ENCODE measurements at places on chromosomes 12 and 14.

DNA sequence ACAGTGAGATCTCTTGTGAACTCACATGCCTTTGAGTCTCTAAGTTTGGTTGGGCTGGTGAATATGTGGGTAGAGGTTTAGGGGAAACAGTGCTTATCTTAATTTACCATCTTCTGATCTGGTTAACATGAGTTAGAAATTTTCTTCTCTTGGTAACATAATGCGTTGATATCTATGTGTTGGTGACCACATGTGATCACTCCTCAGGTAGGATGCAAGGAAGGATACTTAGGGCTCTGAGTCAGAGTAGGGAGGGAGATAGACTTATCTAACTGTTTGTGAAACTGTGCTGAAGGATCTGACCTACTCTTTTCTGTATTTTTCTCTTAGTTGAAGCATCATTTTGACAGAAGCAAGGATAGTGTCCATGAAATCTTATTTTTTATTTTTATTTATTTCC, 23.1 kb downstream of the FAM234B start:
- DNase-seq: no peak

DNA sequence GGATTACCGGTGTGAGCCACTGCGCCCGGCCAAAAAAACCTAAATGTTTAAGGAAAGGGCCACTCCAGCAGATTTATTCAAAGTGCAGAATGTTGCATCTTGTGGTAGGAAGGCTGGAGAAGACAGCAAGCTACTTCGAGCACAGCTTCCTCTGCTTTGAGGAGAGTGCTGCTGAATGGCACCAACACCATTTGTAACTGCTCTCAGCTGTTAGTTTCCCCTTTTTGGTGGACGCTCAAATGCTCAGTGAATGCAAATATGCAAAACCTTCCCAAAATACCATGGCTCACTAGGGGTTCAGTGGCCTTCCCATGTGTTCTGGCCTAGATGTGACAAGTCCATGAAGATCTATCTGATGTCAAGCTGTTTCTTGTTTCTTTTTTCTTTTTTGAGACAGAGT, 2.9 kb upstream of the TDRD9 start:
- DNase-seq: no peak

- no peak for DNase-seq
These were observed 50.4 kb downstream of the LRP6 start for GRCh38 chr12:12216349-12217017.

DNA sequence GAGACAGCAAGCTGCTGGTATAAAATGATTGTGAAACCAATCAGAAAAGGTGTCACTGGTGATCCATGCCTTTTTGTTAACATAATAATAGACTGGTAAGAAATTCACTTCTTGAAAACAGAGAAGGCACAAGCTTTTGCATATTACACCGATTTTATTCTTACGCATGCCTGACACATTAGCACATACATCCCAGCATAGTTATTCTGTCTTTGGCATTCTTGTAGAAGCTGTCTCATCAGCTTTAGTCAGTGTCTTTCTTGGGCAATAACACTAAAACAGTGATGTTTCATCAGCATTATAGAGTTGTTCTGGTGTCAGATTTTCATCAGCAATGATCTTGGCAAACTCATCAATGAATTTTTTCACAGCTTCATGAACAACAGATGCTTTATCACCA, 283.4 kb upstream of the TMTC1 start:
- DNase-seq: no peak
